ENCODE measurements at places on chromosomes 2 and 18.

DNA sequence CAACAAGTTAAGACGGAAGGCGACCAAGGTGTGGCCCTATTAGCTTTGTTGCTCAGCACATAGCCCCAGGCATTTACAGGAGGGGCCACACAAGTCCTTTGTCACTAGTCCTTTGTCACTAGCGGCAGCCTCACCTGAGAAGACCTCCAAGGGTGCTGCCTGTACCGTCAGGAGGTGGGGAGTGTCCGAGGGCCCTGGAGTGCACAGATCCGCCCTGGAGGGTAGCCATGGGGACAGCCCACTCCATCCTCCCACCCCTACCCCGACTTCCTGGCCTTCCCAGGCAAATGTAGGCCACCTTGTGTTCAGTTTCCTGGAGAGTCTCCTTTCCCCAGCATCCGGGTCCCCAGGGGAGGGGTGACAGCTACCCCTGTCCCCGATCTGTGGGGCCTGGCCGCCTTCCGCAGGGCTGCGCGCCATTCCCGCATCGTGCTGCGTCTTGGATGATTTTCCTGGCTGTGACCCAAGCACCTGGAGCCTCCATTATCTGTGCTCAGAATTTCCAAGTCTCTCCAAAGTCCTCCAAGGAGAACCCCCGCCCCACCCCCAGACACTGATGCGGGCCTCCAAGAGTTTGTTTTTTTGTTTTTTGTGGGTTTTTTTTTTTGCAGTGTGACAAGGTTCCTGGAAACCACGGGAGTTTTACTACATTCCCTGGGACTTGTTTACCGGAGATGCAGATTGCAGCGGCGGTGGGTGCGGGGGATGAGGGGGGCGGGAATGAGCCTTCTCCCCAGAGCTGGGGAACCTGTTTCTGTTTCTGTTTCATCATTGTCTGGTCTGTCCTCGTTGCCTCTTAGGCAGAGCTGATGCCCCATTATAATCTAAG is 28.6 kb downstream of the TEX44 start:
- no peak for DNase-seq

DNA sequence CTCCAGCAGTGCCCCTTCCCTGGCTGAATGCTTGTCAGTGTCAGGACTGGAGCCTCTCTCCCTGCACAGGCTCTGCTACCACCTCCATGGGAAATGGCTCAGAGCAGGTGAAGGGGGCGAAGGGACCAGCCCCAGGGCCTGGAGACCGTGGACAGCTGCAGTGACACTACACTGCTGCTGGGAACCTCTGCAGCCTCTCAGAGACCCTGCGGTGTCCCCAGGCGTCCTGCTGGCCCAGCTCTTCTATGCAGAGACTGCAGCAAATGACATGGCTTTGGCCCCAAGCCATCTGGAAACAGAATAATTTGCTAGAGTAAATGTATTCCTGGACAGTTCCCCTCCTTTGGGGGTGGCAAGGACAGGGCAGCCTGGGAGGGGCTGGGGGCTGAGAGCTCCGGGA is 53.2 kb downstream of the CIB4 start:
- no peak for DNase-seq

GRCh38 chr2:12719400-12720277 is 2.9 kb downstream of the TRIB2 start:
- DNase-seq, result no peak

DNA sequence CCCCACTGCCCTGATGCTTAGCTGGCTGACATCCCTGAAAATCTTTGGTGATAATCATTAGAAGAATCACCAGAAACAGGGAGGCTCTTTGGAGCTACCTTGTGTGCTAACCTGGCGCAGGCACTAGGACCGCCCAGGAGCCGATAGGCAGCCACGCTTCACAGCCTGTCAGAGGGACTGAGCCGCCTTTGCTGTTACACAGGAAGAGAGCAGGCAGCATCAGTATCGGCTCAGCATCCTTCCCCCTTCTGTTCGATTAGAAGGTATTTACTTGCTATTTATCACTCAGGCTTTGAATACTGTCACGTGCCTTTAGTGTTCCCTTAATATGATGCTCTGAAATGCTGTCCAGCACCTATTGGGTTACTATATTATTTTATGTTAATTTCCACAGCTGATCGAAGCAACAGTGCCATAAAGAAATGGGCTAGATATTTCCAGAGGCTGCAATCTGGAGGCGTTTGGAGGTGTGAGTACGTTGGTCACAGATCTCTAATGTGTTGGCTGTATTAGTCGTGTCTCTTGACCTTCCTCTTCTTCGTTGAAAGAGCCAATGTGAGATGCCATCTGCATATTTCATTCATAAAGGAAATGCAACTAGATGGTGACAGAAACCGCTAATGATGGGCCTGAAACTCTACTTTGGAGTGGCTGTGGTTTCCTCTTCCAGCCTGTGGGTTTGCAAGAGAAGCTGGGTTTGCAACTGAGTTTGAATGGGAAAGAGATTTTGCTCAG is 110.4 kb upstream of the RAB27B start:
- DNase-seq, result peak; percentile 68

DNA sequence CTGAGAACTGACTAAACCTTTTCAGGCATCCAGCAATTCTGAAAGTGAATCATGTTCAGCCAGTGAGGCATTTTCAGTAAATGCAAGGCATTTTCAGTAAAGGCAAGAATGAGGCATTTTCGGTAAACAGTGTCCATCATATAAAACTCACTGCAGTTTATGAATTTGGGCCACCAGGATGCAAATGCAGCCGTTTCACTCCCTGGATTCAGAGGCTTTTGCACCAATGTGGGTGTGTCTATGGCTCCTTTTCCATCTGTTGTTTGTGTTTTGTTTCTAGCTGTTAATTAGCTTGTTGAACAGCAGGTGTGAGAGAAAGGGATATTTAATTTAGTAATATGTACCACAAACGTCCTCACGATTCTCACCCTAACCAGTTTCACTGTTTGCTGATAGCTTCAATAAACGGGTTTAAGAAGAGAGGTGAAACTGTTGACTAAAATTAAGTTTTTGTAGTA is 116.3 kb upstream of the PGAP1 start:
- no peak for DNase-seq

DNA sequence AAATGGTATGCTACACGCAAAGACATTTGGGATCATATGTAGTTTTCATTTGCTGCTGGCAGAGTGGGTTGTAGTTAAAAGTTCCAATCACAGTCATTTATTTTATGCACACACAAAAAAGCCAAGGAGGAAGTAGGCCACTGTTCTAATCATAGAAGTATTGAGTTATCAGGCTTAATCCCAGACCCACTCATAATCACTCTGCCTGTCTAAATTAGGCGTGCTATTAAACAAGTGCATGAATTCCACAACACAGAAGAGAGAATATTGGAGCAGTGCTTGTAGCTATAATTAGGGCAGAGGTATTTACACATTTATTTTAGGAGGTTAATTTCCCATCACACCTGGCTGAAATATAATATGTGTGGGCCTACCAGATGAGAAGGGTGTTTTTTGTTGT is 65.7 kb upstream of the FIGN start:
- DNase-seq, result no peak

DNA sequence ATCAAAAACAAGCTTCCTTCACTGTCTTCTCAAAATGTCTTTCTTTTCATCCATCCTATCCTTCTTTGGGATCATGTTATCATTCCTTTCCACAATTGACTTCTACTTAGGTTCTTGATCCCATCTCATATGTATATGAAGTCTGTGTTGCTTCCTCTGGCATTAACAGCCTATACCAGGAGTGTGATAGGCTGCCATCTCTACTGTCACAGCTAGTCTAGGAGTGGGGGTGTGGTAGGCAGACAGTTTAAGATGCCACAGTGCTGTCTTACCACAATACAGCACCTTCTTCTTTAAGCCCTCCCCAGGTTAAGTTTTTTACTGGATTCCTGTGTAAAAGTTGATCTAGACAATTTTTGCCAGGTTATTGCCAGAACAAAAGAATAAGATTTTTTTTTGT is 3.7 kb upstream of the HTR2B start:
- DNase-seq, result no peak

GRCh38 chr2:110973262-110973661 is 147.5 kb upstream of the BCL2L11 start:
- DNase-seq, result no peak

DNA sequence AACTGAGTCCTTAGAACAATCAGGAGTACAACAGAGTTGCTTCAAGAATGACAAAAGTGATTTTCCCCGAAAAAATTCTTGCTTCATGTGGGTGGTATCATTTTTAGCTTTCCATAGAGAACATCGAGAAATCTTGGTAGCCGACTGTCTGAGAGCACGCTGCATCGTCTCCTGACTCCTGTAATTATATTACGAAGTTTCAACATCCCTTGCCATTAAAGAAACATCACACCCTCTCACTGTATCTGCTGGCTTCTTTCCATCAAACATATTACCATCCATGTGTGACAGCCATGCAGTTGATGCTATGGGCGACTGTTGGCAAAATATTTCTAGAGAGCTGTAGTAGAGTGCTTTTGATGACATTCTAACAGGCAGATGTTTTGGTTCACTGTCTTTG is 311.2 kb downstream of the CMPK2 start:
- no peak for DNase-seq

DNA sequence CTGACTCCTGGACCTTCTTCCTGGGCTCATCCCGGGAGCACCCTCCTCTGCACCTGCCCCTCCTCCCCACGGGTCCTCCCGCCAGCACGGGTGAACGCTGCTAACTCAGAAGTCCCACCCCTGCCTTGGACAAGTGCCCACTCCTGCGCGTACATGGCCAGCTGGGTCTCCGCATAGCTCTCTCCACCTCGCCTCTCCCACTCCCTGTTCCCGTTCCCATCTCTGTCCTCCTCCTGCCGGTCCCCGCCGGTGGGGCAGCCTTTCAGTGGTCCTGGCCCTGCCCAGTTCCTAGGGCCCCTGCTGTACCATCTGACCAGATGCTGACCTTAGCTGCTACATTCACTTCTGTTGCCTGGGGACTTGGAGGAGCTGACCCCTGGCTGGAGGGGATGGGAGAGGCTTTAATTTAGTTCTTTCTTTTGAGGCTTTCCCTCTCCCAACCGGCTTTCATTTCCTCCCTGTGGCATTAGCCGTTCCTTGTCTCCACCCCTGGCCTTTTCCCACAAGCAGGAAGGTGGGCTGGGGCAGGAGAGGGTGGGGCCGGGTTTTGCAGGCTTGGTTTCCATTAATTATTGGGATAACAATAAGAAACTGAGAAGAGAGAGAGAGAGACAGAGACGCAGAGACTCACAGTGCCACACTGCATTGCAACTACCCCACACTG is 136.1 kb downstream of the SH3BP4 start:
- DNase-seq, result no peak

- no peak for DNase-seq
These were observed 62.2 kb downstream of the MFSD6 start for GRCh38 chr2:190470256-190470826.

- no peak for DNase-seq
These were observed 105.9 kb downstream of the SOX11 start for GRCh38 chr2:5798084-5798483.

- DNase-seq, result no peak
These were observed 177.8 kb downstream of the TMEM163 start for GRCh38 chr2:134540990-134541389.

- DNase-seq, result no peak
These were observed 9.5 kb downstream of the INPP1 start for GRCh38 chr2:190352668-190353536.

GRCh38 chr2:107215401-107216350 is 329.7 kb upstream of the ST6GAL2 start:
- DNase-seq, result no peak

DNA sequence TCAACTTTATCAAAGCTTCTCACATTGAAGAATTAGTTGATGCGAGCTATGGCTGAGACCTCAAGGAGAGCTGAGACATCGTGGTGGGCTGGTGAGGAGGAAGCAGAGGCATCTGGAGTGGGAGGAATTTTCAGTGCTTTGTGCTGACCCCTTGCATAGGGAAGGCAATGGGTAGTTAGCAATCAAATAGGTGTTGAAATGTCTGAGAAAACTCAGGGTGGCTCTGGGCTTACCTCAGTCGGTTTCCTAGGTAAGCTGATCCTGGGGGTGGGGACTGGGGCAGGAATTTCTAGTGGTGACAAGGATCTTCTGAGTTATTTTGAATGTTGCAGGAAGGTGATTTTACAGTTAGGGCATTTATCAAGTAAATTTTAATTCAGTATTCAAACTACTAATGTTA is 20.7 kb upstream of the DPP10 start:
- DNase-seq, result no peak

DNA sequence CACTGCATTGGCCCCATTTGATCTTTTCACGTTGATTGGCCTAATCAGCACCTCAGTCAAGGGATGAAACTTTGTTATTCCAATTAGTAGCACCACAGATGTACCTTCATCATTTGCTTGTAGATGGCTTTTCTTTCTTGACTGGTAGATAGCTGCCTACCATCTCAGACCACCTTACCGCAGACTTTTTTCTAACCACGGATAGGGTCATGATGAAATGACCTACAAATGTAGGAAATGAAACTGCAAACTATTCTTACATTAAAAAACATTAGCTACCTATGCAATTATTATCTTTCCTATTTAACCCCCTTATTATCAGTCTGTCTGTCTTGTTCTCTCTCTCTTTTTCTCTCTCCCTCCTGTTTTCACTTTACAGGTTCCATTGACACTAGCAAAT is 22.4 kb upstream of the SLC25A52 start:
- DNase-seq, result no peak

- peak; percentile 47 for DNase-seq
These were observed 25.7 kb upstream of the FAM178B start for GRCh38 chr2:97011977-97012569.

DNA sequence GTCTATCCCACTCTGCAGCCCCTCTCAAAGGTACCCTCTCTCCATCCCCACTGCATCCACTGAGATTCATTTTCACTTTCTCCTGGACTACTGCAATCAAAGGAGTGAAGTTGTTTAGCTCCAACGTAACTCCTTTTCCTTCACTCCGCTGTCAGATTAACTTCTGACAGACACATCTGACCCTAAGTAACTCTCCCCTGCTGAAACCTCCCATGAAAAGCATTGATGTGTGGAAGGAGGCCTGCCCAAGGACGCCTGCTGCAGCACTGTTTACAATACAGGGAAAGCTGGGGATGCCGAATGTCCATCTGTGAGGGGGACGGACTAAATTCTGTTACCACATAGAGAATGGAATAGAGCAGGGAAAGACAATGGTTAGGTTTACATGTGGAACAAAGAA is 114.8 kb downstream of the TMEM163 start:
- no peak for DNase-seq

- DNase-seq, result no peak
These were observed 11.2 kb downstream of the ARID5A start for GRCh38 chr2:96547731-96548171.

- DNase-seq, result no peak
These were observed 65.9 kb upstream of the CAVIN2 start for GRCh38 chr2:191912764-191913163.

- no peak for DNase-seq
These were observed 52.8 kb downstream of the CHMP3 start for GRCh38 chr2:86510436-86510933.

DNA sequence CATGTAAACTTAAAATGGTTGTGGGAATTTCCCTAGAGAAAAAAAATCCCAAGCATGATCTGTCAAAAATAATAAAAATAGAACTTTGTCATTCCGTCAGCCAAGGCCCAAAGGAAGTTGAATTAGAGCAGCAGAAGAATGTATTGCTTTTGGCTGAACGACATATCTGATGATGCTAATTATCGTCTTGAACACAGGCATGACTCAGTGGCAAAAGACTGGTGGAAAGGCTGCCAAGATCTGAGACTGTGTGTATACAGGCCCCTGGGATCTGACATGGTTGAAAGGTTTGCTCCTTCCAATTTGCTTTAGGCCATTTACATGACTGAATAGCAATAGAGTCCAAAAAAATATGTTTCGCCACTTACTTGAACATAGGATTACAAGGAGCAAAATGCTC is 1057.1 kb upstream of the CRIM1 start:
- no peak for DNase-seq

GRCh38 chr18:69838620-69839411 is 108.9 kb downstream of the CD226 start:
- DNase-seq, result no peak

- no peak for DNase-seq
These were observed 1.6 kb downstream of the ATOH8 start for GRCh38 chr2:85755122-85756027.

All from HL-60 (cell line).